ENCODE measurements at places on chromosomes 4 and X.

- no peak for DNase-seq
These were observed 46.8 kb upstream of the TMPRSS11F start for GRCh38 chr4:68176500-68176899.

DNA sequence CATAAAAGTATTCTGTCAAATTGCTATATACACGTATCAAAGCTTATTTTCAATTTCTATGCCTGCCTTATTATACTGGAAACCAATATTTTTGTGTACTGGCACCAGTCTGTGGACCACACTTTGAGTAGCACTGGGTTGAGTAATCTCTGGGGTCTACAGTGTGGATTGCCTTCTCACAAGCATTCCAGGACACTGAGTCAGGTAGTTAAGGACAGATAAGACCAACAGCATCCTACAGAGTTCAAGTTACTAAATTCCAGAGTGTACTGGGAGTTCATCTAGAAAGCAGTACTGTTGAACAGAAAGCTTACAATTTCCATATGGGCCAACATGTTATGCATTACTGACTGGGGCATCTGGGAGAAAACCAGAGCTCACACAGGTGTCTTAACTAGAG, 61.8 kb downstream of the VMA21 start:
- DNase-seq: no peak

- DNase-seq: no peak
These were observed 77.0 kb downstream of the AFAP1 start for GRCh38 chr4:7862561-7863192.

DNA sequence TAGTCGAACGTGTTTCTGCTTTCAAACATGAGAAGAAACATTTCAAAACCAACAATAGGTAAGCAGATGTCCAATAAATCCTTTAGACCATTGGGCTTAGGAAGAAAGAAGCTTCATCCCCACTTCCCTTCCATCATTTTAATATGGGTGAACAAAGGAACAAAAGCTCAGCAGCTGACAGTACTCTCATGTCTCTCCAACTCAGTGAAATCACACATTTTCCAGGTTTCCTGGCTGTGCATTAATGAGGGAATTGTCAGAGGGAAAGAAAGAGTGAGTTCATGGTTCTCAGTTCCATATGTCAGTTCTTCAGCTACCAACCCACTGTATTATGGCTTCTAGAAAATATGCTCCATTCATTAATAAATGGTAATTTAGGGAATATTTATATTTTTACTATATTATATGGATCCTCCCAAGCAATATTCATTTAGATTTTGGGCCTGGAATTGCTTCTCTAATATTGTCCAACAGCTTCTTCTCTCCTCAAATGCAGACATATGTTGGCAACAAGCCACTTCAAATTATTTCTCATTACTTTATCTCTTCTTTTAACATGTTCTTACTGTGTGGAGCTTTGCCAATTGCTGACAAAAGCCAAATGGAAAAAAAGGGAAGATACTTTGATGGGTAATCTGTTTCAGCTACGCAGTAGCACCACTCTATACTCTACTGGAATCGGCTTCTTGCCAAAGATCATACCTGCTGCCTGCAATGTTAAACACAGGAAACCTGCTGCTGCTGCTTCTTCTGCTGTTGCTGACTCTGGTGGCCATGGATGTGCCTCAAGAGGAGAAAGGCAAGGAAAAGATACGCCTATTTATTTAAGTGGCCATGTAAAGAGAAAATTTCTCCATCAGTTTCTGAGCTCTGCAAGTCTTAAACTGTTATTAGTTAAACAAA, 1757.6 kb downstream of the ARAP2 start:
- peak; percentile 57 for DNase-seq

- no peak for DNase-seq
These were observed 24.8 kb downstream of the ZFYVE28 start for GRCh38 chr4:2393353-2394270.

- no peak for DNase-seq
These were observed 37.2 kb upstream of the FAM9C start for GRCh38 chrX:13081395-13082205.

DNA sequence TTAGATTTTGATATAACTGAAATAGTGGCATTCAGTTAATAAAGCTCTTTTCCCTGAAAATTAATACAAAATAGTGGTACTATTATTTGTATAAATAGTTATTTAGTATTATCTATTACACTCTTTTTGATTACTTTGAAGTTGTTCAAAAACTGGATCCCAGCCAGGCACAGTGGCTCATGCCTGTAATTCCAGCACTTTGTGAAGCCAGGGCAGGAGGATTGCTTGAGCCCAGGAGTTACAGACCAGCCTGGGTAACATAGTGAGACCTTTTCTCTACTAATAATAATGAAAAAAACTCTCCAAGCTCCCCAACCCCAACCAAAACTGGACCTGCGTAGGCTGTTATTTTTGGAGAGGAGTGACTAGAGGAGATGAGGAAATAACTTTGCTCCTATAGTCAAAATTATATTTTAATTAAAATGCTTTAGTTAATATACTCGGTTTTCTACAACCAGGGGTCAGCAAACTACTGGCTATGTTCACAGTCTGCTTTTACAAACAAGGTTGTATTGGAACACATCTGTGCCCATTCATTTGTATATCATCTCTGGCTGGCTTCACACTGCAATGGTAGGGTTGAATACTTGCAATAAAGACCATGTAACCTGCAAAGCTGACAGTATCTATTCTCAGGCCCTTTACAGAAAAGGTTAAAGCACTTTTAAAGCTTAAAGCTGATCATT, 27.6 kb downstream of the GUCY1A1 start:
- DNase-seq: no peak

- no peak for DNase-seq
These were observed 158.8 kb downstream of the RBMX2 start for GRCh38 chrX:130560544-130560943.

GRCh38 chr4:181548873-181549575, 694.2 kb upstream of the TENM3 start:
- no peak for DNase-seq

DNA sequence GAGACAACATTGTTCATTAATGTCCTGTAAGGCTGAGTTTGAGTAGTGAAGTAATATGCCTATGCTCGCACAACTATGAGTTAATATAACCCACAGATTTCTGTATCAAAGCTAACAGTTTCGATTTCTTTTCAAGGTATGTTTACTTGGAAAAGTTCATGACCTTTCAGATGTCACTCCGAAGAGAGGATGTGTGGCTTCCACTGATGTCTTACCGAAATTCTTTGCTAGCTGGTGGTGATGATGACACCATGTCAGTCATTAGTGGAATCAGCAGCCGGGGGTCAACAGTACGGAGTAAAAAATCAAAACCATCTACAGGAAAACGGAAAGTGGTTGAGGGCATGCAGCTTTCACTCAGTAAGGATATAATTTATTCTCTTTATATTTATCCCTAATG, 124.9 kb downstream of the STAG2 start:
- DNase-seq: no peak

GRCh38 chr4:28462766-28463700, 1602.4 kb downstream of the STIM2 start:
- DNase-seq: no peak

DNA sequence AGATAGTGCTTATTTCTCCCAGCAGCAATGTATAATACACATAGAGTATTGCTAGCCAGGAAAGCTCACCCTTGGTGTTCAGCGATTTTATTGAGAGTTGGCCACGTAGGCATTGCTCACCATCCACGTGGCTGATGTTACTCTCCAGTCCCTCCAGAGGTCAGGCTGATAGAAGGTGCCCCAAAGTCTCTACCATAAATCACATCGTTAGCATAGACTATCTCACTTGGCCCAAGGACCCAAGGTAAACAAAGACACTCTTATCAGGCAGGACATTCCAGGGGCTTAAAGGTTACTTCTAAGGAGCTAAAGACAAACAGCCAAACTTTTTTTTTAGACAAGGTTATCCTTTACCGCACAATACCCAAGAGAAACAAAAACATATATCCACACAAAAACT, 30.3 kb upstream of the RGN start:
- DNase-seq: no peak

- DNase-seq: no peak
These were observed 88.6 kb downstream of the CHRNA9 start for GRCh38 chr4:40423735-40424134.

DNA sequence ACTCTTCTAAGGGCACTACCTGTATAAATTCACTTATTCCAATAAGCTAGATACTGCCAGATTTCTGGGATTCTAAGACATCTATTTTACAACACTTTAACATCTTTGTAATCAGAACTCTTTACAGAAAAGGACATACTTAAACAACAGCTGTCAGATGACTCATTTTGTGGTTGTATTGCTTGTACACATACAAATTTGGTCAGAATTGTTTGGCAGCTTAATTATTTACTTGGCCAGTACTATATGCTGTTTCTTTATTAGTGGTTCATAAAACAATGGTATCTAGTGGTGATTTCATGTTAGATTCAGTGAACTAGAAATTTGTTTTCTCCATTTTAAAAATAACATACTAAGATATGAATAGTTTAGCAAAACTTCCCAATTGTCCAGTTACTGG, 27.2 kb downstream of the PALLD start:
- DNase-seq: no peak

GRCh38 chr4:147157860-147158701, 212.4 kb upstream of the TTC29 start:
- DNase-seq: no peak

GRCh38 chrX:124504111-124504983, 158.0 kb downstream of the SH2D1A start:
- no peak for DNase-seq

DNA sequence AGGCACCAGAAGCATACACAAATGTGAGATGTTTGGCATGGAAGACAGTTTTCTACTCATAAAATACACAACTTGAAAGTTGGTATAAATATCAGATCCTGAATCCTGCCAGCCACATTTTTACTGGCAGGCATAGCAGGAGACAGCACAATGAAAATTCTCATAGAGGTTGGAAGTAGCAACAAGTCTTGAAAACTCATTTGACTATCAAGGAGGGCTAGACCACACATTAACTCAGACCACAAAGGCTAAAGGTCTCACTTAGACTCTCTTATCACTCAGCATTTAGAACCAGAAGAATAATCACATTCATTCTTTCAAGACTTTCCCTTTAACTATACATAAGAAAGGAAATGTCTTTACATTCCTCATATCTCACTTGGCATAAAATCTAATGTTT, 56.5 kb downstream of the SORBS2 start:
- no peak for DNase-seq

DNA sequence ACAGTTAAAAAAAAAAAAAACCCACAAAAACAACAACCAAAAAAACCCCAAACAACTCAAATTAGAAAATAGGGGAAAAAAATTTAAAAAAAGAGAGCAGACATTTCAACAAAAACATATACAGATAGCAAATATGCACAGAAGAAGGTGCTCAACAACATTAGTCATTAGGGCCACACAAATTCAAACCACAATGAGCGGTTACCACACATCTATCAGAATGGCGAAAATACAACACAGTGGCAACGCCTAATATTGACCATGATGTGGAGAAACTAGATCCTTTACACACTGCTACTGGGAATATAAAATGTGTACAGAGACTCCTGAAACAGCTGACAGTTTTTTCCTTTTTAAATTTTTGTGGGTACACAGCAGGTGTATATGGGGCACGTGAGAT, 19.4 kb downstream of the LYAR start:
- no peak for DNase-seq

All from NCI-H446 (cell line).